ENCODE measurements at places on chromosomes 2 and 18. TPM values are rescaled to one million over a fixed set of nuclear protein-coding genes. Genes with fewer than 3 reads are reported as not detected.

DNA sequence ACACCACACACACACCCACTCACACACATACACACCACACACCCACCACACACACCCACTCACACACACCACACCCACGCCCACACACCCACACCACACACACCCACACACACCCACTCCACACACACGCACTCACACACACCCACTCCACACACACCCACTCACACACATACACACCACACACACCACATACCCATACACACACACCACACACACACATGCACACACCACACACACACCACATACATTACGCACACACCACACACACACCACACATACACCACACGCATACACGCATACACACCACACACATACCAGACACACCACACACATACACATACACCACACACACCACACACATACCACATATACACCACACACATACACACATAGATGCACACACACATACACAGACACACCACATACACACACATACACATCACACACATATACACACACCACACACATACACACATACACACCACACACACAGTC is 37.9 kb downstream of the MCFD2 start:
- DNase-seq: no peak

GRCh38 chr2:205091411-205091810 is 546.1 kb downstream of the PARD3B start:
- no peak for DNase-seq

Gene STK25
- 134 TPM for total RNA-seq

Gene CFAP65
- total RNA-seq: not detected

Gene ANKRD29
- total RNA-seq: 72.0 TPM

DNA sequence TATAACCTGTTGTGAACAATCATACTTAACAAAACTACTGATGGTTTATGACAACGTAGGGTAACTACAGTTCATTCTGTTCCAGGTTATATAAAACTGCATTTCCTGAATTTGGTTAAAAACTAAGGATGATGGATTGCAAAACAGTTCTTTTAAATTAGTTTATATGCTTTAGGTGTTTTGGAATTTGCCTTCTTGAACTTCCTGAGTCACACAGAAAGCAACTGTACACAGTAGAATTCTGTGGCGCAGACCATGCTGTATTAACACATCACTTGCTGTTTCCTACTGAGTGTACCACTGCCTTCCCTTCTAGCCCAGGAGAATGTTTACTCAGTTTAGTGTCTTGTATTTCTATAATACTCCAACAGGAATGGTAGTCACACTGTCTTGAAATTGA is 19.4 kb downstream of the ITGB1BP1 start:
- DNase-seq: no peak

DNA sequence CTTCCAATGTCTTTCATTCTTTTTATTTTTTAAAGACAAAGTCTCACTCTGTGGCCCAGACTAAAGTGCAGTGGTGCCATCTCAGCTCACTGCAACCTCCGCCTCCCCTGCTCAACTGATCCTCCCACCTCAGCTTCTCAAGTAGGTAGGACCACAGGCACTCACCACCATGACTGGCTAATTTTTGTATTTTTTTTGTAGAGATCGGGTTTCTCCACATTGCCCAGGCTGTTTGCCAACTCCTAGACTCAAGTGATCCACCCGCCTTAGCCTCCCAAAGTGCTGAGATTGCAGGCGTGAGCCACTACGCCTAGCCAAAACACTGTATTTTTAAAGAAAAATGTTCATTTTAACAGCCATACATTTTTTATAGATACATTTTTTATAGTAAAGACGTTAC is 12.7 kb downstream of the GCKR start:
- no peak for DNase-seq

Gene SERPINB2
- total RNA-seq: 0.38 TPM

DNA sequence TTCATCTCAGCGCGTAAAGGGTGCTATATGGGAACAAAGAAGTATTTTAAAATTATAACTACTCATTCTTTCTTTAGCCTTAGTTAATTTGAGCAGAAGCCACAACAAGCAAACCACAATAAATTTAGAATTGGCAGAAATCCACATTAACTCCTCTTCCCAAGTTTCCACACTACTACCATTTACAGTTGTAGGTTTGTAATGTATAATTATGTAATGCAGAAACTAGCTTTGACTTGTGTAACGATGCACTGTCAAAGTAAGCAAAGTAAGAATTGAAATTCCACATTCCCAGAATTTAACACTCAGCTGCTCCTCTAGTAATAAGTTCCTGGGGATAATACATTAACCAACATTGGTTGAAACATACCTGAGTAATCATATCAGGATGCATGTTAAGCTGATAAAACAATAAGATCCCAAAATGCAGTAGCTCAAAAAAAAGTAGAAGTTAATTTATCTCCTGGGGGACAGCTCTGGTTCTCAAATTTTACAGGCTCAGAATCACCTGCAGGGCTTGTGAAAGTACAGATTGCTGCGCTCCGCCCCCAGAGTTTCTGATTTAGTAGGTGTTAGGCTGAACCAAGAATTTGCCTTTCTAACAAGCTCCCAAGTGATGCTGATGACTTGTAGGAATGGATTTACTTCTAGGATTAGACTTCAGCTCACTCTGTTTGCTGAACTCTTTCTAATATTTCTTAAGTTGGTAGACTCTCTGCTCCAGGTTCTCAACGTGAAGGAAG is 9.9 kb downstream of the GRP start:
- DNase-seq: no peak

Gene TXNDC2
- 0.55 TPM for total RNA-seq

All from upper lobe of right lung (tissue), 1 donor.